Urothelium cell line (cell line): ENCODE measurements at places on chromosomes 3 and 15.
A peak's percentile ranks its signal among the peaks of the same experiment; 100 is the strongest.

GRCh38 chr3:122793568-122794416 lies at the start of gene HSPBAP1:
HSPBAP1 (minus strand) TSS chr3:122793831; CDS start chr3:122793680, 151 bp downstream.
- DNase-seq, result peak; percentile 94

GRCh38 chr3:13546667-13547171 lies 2.2 kb upstream of the FBLN2 start:
- no peak for DNase-seq

GRCh38 chr15:68729789-68730411 lies 90.8 kb downstream of the ANP32A start:
- DNase-seq, result no peak

- DNase-seq, result peak; percentile 8
These were observed 307.7 kb downstream of the IL5RA start for GRCh38 chr3:2802429-2802828.

DNA sequence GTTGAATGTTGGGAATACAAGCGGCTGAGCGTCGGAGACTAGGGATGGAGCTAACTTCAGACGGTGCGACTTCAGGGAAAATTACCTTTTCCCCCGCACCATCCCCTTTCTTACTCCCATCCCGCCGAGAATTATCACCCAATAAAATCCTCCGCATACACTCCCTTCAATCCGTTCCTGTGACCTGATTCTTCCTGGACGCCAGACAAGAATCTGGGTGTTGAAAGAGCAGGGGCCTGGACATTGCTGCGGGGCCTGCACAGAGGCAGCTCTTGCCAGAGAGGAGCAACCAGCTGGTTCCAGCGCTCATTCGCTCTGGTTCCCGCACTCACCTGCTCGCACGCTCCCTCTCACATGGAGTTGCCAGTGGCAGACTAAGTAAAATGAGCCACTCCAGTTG lies 241.9 kb downstream of the ALCAM start:
- DNase-seq, result no peak

DNA sequence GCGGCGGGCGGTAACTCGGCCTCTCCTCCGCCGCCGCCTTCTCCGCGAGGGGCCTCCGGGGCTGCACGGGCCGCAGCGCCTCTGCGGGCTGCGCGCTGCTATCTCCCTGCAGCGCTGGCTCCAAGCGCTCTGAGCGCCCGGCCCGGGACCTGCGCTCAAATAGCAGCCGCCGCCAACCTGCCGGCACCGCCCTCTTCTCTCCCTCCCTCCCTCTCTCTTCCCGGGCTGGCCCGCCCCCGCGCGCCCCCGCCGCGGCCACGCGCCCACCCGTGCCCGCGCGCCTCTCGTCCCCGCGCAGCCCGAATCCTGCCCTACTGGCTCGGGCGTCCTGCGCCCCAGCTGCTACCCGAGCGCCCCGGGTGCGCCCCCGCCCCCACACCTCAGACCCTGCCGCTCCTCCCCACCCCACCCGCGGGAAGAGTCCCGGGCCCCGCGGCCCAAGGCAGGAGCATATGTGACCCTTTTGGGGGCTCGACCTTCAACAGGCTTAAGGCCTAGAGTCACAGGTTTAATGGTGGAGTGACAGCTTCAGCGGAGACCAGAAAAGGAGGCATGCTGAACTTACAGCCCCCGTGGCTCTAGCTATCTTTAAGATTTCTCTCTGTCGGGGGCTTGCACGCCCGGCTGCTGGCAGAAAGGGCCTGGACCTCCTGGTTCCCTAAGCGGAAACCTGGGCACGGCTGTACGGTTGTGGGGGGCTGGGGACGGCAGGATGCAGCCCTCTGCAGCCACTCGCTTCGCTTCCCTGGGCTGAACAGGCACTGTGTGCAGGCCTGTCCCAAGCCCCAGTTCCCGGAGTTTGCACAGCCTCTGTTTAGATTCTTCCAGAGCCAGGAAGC lies at the start of gene CACNA2D2:
Gene CACNA2D2, minus strand, starts transcription at position 131 of the 839 bp plus-strand sequence. CDS start 211 bp downstream, outside the sequence.
- DNase-seq, result peak; percentile 94

DNA sequence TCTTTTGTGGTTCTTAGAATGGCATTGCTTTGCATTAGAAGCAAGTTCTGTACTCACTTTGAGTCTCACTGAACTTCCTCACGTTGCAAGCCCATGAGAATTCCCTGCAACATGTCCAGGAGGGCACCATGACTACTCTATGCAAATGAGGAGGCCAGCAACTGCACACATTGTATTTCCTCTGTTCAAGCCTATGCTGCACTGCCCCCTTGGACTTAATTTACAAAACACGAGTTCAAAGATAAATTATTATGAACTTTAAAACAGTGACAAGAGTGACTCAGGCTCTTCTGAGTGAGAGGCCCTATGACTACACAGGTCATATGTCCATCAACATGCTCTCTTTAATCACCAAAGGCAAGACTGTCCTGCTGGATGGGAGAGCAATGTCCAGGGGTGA lies 484.2 kb upstream of the ATP11B start:
- DNase-seq, result no peak

DNA sequence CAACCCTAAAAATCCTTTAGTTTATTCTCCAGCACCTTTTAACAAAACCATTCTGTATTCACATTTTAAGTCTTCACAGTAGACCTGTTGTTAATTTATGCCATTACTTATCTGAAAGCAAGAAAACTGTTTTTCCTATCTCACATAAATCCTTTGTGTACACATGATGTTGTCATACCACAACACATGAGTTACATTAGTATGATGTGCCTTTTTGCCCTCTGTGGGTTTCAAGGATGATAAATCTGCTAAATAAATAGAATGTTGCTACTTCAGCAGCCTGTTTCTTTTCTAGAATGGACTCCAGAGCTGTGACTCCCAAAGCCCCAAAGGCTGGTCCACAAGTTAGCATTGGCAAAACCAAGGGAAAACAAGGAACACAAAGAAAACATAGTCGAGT lies 151.6 kb downstream of the SERPINI1 start:
- DNase-seq, result no peak

GRCh38 chr15:79028411-79028964 lies 62.1 kb downstream of the RASGRF1 start:
- DNase-seq, result peak; percentile 73

- no peak for DNase-seq
These were observed 62.9 kb downstream of the SERPINI1 start for GRCh38 chr3:167798443-167798842.

- no peak for DNase-seq
These were observed 95.5 kb downstream of the CCNL1 start for GRCh38 chr3:157064402-157064801.

GRCh38 chr3:191455257-191455952 lies 5.6 kb upstream of the PYDC2 start:
- DNase-seq, result no peak

DNA sequence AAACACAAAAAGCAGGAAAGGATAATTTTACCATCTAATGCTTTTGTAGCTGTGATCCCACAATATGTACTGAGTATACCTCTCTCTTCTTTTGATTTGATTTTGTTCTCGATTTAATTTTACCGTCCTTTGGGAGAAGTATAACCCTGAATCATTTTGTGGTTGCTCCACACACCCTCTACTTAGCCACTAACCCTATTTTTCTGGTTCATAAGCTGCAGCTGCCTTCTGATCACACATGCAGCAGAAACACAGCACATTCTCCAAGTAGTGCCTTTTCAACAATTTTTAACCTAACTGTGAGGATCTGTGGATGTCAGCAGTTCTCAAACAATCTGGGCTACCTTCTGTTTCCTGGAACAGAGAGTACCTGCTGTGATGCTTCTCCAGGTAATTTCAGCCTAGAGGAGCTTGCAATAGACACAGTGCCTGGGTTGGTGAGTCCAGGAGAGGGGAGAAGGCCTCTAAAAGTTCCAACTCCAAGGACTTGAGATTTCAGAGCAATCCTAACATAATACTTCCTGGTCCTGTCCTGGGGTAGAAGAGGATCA lies 40.3 kb downstream of the HGD start:
- DNase-seq, result no peak

DNA sequence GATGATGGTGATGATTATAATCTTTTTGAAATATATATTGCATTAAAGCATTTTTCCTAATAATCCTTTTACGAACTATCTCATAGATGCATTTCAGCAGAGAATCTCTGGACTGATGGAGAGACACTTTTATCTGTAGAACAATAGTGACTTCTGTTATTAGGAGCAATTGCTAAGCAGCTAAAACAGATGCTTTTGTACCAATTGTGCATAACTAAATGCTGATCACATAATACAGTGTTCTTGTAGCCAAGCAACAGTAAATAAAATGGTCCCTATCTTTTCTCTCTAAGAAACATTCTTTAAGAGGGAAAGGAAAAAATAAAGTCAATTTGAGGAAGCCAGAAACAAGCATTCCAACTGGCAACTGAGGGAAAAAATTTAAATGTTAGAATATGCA lies 405.8 kb upstream of the GOLIM4 start:
- no peak for DNase-seq

DNA sequence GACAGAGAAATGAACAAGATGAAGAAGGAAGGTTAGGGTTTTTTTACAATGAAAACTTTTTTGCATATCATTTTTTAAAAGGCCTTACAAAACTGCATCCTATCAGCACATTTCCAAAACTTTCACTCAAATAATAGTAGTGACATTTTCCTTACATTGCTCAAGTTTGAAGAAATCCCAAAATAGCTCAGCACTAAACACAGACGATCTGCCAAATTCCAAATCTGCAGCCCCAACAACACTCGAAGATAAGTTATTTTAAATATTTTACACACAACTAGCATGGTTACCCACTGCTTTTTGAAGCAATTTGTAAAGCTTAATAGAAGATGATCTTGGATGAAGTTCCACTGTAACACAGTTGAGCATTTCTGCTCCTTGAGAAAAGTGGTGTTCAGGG lies 535.6 kb upstream of the ALCAM start:
- no peak for DNase-seq

DNA sequence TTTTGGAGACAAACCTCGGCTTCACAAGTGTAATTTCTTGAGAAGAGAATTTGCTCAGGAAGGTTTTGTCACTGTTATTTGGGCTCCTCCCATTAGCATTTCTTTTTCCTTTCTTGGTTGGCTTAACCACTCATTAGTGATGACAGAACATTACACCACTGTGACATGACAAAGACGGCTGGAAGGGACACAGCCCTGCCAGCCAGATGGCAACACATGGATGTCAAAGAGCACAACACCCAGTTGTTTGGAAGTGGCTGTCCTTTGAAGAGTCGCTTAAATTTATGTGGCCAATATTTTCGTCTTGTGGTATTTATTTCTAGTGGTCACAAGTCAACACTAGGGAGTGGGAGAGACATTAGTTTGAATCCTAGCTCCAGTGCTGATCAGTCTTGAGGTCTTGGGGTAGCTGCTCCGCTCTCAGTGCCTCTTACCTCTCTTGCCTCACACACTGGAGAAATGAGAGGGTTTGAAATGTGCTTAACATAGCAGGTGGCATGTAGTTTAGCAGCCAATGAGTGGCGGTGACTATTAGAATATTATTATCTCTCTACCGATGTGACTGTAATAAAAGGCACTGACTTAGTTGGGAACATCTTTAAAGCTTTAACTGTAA lies 92.8 kb downstream of the FRMD4B start:
- DNase-seq, result no peak

DNA sequence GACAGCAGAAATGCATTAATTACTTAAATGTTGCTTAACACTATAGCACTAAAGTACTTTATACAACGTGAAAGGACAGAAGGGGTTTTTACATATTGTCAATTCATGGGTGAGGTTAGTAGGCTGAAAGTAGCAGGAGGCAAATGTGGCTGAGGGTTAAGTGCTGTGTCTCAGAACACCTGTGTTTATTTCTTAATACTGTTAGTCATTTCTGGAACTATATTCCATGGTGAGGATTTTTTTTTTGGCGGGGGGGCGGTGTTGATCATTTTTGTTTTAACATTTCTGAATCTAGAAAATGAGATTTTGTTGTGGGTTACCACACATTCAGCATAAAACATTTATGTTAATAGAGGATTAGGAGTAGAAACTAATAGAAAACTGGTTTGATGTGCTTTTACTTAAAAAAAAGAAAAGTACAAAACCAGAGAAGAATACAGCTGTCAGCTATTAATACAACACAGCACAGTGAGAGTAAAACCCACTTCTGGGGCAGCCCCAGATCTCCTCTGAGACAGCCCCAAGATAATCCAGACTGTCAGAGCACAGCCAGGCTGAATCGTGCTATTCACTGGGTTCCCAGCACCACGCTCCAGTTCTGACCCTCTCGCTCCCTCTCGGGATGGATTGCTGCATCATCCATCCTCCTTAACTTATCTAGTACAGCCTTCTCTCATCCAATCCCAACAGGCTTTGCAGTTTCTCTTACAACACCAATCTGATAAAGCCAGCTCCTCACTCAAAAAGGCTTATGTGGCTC lies 307.7 kb downstream of the TUSC7 start:
- no peak for DNase-seq

- DNase-seq, result no peak
These were observed 68.5 kb upstream of the PLCL2 start for GRCh38 chr3:16816048-16816780.

DNA sequence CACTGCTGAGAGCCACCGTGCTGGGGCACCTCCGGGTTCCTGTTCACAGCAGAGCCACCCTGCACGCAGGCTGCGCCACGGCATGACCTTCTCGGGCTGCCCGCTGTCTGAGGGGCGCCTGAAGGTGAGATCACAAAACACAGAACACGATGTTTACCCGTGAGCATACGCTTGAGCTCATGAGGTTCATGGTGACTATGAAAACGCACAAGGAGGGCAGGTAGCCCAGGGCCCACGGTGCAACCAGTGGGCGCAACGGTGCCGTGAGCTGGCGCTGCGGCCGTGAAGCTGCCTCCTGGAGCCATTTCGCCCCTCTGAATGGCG lies 36.1 kb downstream of the KLHL25 start:
- DNase-seq, result no peak

GRCh38 chr3:186073641-186074040 lies 35.2 kb downstream of the ETV5 start:
- no peak for DNase-seq

GRCh38 chr15:57580866-57581265 lies 10.8 kb upstream of the MYZAP start:
- no peak for DNase-seq

DNA sequence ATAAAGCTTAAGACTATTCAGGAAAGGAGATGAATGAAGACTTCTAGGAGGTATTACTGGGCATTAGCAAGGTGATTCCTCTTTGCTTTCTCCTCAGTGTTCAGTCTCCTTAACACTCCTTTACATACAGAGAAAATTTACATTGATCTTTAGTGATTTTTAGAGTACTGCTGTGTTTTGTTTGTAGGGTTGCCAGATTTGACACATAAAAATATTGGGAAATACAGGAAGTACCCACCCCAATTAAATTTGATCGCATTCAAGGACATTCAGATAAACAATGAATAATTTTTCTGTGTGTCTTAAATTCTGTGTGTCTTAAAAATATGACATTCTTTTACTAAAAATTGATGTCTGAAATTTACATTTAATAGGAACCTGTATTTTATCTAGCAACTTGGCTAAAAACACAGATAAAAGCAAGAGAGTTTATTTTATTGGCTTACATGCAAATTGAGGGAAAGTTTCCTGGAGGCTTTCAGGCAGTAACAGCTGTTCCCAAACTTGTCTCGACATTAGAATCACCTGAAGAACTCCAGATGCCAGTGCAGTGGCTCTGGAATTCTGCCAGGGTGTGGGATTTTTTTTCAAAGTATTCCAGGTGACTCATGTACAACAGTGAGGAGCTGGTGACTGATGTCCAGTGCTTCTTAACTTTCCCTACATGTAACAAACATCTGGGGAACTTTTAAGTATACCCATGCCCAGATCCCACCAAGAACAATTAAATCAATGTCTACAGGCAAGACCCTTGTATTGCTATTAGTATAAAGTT lies 23.4 kb upstream of the PLOD2 start:
- peak; percentile 34 for DNase-seq
